ENCODE measurements at places on chromosomes 11 and 22.

GRCh38 chr11:130583801-130584211 lies 135.4 kb downstream of the ADAMTS15 start:
- DNase-seq, result no peak

DNA sequence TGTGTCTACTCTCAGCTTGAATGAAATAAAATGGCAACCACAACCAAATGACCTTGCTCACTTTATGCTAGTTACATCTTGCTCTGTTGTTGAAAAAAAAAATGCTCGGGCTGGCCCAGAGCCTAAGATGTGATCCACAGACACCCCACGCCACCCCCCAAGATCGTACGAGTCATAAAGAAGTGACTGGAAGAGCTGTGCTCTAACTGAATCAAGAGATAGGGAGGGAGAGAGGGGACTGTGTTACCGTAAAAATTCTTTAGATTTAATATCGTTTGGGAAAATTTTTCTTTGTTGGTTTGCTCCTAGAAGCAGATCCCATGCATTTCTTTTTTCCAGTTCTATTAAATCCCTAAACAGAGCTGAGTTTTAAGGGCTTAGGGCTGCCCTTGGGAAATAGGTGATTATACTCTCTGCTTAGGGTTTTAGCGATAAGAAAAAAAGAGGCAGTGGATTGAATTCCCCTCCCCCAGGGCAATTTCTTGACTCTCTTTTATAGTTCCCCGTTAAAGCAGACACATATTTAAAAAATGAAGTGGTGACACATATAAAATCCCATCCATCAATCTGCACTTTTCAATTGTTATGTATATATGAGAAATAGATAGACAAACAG lies 14.5 kb downstream of the MAML2 start:
- DNase-seq, result no peak

DNA sequence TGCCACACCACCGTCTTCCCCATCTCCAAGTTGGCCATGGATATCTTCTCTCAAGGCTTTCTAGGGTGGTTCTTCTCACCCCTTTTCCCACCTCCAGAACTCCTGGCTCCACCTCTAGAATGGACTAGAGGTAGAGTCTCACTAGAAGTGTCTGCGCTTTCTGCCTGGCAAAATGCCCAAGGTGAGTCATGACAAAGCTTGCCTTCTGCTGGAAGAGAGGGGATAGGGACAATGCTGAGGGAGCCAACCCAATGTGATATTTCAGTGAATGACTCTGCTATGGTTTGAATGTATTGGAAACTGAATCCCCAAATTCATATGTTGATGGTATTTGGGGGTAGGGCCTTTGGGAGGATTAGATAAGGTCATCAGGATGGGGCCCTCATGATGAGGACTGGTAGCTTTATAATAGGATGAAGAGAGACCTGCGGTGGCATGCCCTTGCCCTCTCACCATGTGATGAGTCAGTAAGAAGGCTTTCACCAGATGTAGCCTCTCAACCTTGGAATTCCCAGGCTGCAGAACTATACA lies 4.1 kb upstream of the CD82 start:
- no peak for DNase-seq

GRCh38 chr22:45962434-45962718 lies 14.6 kb downstream of the WNT7B start:
- DNase-seq, result no peak

DNA sequence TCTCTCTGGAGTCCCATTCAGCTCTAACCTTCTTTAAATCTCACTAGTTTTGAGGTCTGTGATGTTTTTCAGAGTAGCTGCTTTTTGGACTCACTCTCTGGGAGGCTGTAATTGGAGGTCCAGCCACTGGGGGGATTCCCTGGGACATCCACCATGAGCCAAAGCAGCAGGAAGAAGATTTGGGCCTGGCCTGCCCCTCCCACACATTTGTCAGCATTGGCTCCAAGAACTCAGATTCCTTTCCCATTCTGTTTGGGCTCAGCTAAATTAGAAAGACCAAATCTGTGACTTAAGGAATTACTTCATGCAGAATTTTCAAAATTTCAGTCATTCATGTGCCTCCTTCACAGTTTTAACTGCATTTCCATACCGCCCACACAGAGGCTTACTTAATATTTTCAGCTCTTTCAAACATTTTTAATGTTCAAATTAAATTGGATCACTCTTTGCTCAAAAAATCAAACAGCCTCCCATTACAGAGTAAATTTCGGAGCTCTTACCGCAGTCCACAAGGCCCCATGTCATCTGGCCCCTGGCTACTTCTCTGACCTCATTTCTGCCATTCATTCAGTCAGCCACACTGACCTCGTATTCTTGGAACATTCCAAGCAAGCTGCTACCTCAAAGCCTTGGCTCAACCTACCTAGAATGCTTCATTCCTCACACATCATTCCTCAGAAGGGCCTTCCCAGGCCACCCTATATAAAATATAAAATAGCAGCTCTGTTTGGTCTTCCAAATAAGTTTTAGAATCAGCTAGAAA lies 54.5 kb upstream of the RRAS2 start:
- DNase-seq, result no peak

GRCh38 chr22:21673534-21674321 lies 7.9 kb downstream of the PPIL2 start:
- no peak for DNase-seq

DNA sequence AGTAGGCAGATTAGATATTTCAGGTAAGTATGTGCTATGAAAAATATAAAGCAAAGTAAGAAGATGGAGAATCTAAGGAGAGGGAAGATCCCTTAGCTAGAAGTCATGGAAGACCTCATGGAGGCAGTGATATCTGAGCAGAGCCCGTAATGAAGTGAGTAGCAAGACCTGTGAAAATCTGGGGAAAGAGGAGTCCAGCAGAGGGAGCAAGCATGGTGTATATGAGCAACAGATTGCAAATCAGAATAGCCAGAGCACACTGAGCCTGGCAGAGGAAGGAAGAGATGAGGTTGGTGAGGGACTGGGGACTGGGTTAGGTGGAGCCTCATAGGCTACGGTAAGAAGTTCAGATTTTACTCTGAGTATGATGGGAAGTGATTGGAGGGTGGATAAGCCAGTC lies 9.4 kb downstream of the LHFPL7 start:
- no peak for DNase-seq

Measured in stimulated activated CD4-positive, alpha-beta T cell treated with anti-CD3 and anti-CD28 coated beads, Interleukin-15, amount 100 ng/mL, for 1 hour (primary cell).